ENCODE measurements at places on chromosomes 16 and 17.

- DNase-seq, result no peak
Observed at GRCh38 chr16:74603848-74604247, 3.1 kb downstream of the GLG1 start.

DNA sequence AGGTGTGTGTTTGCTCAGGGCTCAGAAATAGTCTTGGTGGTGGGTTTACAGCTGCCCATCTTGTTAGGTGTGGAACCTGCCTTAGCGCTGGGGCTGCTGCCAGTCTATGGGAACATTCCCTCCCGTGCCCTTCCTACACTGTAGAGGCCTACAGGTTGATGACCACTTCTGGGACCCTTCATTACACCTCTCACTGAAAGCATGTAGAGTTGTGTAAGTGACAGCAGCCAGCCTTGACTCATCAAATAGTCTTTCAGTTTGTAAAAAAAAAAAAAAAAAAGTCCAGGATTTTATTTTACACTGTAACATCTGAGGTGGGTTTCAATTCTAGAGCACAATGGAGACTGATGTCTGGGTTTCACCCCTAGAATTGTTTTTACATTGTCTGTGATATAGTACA is 193.9 kb downstream of the SPECC1 start:
- no peak for DNase-seq

- DNase-seq, result no peak
Observed at GRCh38 chr16:70341600-70341999, 5.1 kb upstream of the DDX19A start.

- DNase-seq, result no peak
Observed at GRCh38 chr17:66612993-66613392, 221.9 kb upstream of the CACNG5 start.

DNA sequence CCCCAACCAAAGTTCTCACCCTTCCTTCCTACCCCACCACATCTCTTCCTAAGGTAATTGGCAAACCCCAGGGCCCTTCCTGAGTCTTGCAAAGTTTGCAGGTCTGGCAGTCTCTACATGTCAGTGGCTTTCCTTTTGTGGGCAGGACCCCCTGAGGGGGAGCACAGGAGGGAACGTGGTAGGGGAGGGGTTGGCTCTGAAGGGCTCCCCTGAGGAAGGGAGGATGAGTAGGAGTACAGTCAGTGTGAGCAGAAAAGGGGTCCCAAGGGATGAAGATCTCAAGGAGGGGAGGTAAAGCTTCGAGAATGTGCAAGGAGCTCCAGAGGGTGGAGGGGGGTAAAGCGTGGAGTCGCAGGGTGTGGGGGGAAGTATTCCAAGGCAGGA is 206.9 kb downstream of the RAB11FIP4 start:
- DNase-seq, result no peak

DNA sequence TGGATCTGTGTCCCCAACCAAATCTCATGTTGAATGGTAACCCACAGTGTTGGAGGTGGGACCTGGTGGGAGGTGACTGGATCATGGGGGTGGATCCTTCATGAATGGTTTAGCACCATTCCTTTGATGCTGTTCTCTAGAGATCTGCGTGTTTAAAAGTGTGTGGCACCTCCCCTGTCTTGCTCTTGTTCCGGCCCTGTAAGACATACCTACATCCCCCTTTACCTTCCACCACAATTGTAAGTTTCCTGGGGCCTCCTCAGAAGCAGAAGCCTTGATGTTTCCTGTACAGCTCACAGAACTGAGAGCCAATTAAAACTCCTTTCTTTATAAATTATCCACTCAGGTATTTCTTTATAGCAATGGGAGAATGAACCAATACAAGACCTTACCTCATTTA is 257.7 kb downstream of the XYLT1 start:
- DNase-seq, result no peak

DNA sequence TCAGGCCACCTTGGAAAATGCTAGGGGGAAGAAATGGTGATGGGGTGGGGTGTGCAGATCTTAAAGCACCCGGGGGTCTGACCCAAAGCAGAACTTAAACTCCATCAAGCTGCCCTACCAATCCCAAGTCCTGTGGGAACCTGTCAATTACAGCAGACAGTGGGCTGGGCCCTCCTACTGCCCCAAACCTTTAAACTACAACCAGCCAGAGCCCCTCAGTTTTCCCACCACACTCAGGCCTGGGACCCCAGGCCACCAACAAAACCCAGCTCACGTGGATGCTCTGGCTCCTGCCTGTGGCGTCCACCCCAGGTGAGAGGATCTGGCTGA is 2.7 kb downstream of the MYO18A start:
- DNase-seq, result no peak

DNA sequence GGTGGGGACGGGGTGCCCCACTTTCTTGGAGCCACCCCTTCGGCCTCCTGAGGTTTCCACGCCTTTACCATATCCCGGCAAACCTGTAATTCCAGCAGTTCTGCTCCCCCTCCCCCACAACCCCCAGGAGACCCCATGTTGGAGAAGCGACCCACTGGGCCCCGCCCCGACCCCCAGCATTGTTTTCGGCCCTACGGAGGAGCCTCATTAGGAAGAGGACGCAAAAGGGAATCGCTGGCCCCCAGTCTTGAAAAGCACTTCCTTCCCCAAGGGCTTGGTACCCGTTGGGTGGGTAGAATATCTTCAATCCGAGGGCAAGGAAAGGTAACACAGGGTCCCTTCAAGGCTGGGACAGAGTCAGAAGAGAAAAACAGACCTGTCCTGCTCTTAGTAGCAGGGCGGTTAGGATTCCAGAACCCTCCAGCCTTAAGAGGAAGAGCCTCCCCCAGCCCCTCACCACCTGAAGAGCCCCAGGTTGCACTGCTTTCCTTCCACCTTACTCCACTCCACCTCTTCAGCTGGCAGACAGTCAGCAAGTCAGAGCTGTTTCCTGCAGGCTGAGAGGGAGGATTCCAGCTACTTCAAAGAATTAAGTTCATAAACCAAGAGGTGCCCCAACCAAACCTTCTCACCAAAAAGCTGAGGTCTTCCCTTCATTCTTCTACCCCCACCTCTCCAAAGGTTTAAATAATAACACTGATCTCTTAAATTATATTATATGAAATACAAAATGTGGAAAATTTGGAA is 803 bp upstream of the TLCD2 start:
- DNase-seq, result no peak

DNA sequence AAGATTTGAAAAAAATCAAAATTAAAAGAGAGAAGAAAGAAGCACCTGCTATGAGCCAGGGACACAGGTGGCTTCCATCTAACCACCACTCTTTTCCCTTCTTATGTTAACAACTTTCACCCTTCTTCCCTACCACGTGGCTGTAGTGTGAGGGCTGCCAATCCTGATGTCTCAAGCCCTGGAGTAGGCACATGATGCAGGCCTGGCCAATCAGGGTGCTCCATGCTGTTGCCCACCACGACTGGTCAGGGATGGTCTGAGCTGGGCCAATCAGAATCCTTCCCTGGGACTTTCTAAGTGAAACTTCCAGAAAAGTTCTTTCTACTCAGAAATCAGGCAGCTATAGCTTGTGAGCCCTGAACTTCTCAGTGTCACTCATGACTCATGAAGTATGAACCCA is 140.7 kb downstream of the SDK2 start:
- no peak for DNase-seq

GRCh38 chr16:83458612-83459011 is 349.2 kb upstream of the HSBP1 start:
- no peak for DNase-seq

Data from muscle of back (tissue), 13 donors.